ENCODE measurements at places on chromosomes 6 and 20.

GRCh38 chr6:88870717-88871330 is 92.6 kb downstream of the RNGTT start:
- DNase-seq, result peak; percentile 36

DNA sequence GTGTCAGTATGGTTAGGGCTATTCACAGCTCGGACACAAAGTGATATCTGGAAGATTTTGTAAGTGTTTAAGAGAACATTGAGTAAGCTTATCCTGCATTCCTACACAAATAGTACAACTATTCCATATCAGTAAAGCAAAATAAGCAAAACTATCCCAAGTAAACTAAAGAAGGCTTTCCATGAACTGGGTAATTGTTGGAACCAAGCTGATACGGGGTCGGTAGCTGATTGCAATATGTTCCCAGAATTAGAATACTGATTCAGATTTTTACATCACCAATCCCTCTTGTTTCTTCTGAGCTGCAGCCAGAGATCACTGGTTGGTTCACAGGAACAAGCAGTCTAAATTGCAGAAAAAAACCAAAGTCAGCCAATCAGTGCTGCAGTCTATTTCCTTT is 54.1 kb downstream of the CDS2 start:
- DNase-seq, result no peak

- DNase-seq, result peak; percentile 99
Observed at GRCh38 chr6:113645576-113645970, 211.6 kb upstream of the MARCKS start.

- DNase-seq, result peak; percentile 44
Observed at GRCh38 chr20:4637081-4637797, 84.5 kb upstream of the PRND start.

GRCh38 chr6:87672641-87673040 is 29.4 kb downstream of the AKIRIN2 start:
- no peak for DNase-seq

GRCh38 chr6:111230351-111231089 is 143.2 kb downstream of the SLC16A10 start:
- peak; percentile 85 for DNase-seq

- DNase-seq, result peak; percentile 71
Observed at GRCh38 chr6:48611332-48611731, 500.3 kb upstream of the PTCHD4 start.

DNA sequence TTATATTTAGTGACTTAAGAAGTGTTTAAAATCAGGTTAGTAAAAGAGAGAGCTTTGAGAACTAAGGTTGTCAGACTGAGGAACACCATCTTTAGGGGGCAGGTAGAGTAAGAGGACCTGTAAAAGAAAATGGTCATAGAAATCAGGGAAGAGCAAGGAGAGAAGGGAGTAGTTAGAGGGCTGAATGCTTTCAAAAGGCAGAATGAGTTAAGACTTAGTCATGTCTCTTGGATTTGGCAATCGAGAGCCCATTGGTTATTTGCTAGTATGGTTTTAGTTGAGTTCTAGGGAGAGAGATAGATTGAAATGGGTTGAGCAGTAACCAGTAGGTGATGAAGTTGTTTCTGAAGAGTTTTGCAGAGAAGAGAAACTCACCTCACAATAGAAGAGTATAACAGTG is 51.1 kb downstream of the RALGAPB start:
- peak; percentile 30 for DNase-seq

GRCh38 chr20:57770852-57771720 is 61.3 kb upstream of the PMEPA1 start:
- no peak for DNase-seq

DNA sequence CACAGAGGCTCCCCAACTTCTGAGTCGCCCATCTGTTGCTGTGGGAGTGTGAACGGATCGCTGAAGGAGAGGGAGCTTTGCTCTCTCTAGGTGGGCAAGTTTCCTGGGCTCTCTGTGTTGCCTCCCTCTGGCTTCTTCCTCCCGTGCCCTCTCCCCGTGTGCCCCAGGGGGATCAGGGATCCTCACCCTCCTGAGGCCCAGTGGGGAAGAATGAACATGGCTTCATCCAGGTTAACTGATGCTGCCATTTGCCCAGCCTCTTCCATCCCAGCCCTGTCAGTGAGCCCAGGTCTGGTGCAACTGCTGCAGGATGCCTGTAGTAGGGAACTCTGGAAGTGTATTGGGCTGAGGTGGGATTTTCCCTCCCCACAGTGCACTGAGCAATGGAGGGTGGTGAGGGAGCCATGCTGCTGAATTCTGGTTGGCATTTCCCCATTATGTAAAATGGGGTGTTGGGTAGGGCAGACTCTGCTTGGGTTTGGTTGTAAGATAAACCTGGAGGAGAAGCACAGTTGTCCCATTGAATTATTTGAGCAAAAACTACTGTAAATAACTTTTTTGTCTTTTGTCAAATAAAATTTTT is 12.1 kb upstream of the RAB5IF start:
- no peak for DNase-seq

- no peak for DNase-seq
Observed at GRCh38 chr20:49379338-49379737, 101.5 kb upstream of the ZNFX1 start.

GRCh38 chr6:19380293-19380692 is 456.9 kb upstream of the ID4 start:
- peak; percentile 40 for DNase-seq

DNA sequence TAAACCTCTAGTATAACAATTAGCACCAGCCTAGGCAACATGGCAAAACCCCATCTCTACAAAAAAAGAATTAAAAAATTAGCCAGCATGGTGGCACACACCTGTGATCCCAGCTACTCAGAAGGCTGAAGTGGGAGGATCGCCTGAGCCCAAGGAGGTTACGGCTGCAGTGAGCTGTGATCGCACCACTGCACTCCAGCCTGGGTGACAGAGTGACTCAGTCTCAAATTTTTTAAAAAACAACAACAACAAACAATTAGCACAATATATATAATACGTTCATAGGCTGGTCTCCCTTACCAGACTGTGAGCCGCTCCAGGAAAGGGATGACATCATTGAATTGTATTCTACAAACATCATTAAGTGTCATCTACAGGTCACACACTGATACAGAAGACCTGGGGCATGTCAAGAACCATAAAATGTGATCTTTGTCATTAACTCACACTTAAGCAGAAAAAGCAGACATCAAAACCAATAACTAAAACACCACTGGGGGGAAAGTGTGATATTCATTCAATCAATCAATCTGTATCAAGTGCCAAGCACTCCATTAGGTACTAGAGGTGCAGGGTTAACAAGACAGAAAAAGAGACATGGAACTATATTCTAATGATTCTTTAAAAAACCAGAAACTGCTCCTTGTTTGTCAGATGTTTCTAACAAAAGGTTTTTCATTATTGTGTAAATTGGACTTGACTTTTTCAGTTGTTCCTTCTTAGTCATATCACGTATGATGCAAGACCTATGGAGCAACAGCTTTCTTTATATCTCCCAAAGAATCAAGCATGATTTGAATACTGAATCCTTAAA is 17.8 kb downstream of the MAP3K5 start:
- DNase-seq, result peak; percentile 72

- DNase-seq, result no peak
Observed at GRCh38 chr6:111597291-111598086, 8.2 kb downstream of the TRAF3IP2 start.

GRCh38 chr6:110492584-110492983 is 16.2 kb upstream of the SLC22A16 start:
- peak; percentile 2 for DNase-seq

GRCh38 chr6:11236076-11236750 is 3.7 kb upstream of the NEDD9 start:
- no peak for DNase-seq

DNA sequence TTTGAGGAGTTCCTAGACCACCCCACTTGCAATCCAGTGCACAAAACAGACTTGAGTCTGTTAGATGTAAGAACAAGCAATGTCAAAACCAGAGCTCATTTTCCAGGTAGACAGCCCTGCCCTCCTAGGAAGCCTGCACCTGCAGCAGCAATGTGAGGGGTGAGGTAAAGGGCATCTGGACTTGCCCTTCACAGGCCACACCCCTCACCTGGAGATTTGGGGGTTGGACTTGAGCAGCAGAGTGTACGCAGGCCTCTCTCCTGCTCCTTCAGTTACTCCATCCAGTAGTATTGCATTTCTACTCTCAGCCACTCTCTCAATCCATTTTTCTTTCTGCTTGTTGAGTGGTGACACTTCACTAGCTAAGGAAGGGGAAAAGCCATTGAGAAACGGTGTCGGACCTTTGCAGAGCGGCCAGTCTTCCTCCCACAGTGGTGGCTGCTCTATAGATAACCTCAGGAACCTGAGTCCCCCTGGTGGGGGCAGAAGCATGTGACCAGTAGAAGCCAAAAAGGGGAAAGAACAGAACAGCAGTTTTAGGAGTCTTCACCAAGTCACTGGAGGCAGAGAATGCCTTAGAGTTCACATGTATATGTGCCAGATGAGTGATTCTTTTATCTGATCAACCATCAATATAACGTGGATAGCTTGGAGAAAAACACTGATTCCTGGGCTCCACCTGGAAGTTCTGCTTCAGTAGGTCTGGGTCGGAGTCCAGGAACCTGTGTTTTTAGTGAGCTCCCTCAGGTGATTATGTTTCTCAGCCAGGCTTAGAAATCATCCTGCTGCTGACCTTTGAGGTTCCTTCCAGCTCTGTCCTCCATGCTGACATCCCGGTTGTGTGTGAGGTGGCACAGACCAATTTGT is 28.0 kb downstream of the ARFGEF2 start:
- DNase-seq, result no peak

GRCh38 chr20:57633945-57634491 is 13.8 kb upstream of the ZBP1 start:
- DNase-seq, result no peak

- DNase-seq, result no peak
Observed at GRCh38 chr6:33323623-33323948, 6.0 kb upstream of the ZBTB22 start.

DNA sequence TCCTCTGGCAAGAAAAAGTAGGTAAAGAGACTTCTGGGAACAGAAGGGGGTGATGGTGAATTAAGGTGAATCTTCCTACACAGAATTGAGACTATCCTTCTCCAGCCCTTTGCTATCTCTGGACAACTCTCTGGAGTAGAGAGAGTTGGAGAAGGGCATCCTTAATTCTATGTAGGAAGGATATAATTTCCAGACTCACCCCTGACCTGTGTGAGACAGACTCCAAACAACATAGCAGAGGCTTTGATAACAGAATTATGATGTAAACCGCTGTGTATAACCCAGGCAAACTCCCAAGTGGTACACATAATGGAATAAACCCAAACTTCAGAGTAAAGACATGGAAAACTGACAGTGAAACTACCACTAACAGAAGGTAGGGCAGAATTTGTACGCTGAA is 186.5 kb downstream of the MEI4 start:
- DNase-seq, result no peak

DNA sequence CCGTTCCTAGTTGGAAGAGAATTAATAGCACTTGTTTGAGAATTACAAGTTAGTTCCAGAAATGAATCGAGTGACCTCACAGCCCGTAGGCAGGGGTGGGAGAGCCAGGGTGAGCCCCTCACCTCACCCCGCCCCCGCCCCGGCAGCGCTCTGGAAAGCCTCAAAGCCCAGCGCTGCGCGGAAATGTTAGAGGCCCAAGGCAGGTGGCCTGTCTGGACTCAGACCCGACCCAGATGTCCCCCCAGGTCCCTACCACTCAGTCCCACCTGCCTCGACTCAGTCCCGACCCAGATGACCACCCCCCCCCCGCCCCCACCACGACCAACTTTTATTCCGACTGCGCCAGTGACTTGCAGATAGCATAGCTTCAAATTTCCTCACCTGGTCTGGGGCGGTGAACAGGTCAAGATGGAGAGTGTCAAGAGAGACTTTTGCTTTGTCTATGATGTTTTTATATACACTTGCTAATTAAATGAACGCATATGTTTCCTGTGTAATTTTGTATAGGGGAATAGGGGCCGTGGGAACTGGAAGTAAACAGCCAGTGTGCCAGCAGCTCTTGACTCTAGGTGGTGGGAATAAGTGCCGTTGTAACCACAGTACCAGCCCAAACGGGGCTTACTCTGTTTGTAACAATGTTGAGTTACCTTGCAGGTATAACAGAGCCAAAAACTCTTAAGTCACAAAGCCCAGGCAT is 1.2 kb upstream of the PXDC1 start:
- no peak for DNase-seq

DNA sequence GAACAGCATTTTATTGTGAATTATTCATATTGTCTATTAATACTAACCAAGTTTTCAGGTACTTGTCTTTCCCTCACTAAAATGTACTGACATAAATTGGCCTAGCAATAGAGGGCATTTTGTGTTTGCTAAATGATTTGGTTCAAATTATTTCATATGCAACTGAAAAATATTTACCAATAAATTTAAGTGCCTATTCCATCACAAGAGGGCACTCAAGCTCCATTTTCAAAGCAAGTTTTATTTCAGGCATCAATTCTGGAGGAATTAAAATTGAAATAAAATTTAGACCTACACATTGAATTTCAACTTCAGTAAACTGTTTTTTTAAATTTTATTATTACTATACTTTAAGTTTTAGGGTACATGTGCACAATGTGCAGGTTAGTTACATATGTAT is 114.3 kb upstream of the SYNCRIP start:
- DNase-seq, result peak; percentile 9

DNA sequence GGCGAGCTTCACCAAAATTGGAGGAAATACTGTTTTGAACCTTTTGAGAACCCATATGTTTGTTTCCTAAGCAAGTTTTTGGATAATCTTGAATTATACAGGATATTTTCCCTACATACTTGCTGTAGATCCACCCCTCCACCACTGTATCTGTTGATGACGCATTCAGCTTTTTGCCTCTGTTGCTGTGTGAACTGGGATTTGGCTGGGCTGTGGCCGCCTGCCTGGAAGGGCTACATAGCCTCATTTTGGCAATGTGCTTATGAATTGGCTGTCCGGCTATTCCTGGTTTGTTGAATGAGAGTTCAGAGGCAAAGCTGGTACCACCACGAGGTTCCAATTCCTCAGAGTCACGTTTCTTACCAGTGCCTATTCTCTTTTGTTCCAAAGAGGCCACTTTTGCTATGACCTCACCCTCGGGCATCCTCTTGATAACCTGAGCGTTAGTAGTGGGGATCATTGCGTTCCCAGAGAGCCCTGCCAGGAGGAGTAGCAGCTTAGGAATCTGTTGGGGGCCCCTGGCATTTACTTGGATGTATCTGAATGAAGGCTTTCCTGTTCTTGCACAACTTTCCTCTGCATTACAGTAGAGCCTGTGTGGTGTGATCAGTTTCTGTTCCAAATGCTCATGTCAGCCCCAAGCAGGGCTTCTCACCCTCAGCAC is 6.4 kb downstream of the FAM83D start:
- DNase-seq, result peak; percentile 71

DNA sequence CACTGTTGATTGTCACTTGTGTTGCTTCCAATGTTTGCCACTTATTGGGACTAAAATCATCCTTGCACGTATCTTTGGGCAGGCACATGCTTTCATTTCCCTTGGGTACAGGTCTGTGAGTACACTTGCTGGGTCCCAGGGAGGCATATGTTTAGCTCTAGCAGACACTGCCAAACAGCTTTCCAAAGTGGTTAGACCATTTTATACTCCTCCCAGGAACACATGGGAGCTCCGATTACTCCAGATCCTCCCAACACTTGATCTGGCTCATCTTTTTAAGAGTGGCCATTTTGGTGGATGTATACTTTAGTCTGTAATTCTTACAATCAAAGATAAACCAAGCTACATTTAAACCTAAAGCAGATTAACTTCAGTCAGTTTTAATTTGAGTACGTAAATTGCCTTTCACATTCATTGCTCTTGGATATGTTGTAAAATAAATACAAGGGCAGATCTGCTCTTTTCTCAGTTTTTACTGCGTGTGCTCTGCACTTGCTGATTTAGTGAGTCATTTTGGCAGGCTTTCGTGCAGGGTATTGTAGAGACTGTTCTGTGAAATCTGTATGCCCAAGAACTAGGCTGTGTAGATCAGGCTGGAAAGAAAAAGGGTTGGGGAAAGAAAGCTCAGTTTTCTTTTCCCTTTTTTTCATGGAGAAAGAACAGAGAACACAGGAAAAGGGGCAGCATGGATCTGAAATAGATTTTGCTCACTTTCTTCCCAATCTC is 19.5 kb downstream of the SLC22A1 start:
- peak; percentile 75 for DNase-seq
